Stimulated activated CD8-positive, alpha-beta memory T cell treated with anti-CD3 and anti-CD28 coated beads, Interleukin-15, amount 100 ng/mL, for 1 hour (primary cell): ENCODE measurements at places on chromosomes 16 and 17.

GRCh38 chr17:82022310-82022980 lies at the start of gene CENPX:
CENPX (minus strand) TSS chr17:82022878; CDS start chr17:82022861, 17 bp downstream.
- no peak for DNase-seq

- DNase-seq: no peak
Measured at GRCh38 chr17:82380860-82381702, 9.5 kb downstream of the UTS2R start.

- DNase-seq: no peak
Measured at GRCh38 chr17:40086150-40087044, 14.0 kb downstream of the NR1D1 start.

GRCh38 chr16:2270588-2271470 lies 2.9 kb upstream of the RNPS1 start:
- DNase-seq: no peak

- peak; percentile 30 for DNase-seq
Measured at GRCh38 chr17:75238684-75239191, 22.7 kb downstream of the GGA3 start.

- no peak for DNase-seq
Measured at GRCh38 chr16:62638964-62639870, 603.0 kb upstream of the CDH8 start.

DNA sequence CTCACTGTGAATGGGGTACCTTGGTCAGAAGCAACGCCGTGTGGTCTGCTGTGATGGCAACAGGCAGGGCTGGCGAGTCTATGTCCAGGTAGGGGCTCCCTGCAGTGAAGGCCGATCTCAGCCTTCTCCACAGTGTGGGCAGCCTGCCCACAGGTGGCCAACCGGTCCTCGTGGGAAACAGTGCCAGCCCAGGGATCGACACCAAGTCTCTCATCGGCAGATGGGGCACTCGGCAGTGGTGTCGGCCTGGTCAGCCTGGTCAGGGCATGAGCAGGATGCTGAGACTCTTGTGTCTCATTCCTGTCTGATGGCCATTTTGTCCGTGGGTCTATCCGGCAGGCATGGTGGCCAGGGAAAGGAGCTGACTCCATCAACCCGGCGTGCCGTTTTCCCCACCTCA lies 92.2 kb downstream of the TNFRSF13B start:
- DNase-seq: no peak

DNA sequence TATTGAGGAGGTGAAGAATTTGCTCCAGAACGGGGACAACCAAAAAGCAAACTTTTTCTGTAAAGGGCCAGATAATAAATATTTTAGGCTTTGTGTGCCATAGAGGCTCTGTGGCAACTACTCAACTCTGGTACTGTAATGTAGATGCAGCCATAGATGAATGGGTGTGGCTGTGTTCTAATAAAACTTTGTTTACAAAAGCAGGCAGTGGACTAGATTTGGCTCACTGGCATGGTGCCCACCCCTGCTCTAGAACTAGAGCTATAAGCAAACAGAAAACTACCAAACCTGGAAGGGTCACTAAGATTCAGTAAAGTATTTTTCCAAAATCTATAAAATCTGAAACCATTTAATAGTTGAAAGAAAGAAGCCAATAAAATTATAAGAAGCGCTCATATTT lies 24.6 kb upstream of the SMURF2 start:
- no peak for DNase-seq

DNA sequence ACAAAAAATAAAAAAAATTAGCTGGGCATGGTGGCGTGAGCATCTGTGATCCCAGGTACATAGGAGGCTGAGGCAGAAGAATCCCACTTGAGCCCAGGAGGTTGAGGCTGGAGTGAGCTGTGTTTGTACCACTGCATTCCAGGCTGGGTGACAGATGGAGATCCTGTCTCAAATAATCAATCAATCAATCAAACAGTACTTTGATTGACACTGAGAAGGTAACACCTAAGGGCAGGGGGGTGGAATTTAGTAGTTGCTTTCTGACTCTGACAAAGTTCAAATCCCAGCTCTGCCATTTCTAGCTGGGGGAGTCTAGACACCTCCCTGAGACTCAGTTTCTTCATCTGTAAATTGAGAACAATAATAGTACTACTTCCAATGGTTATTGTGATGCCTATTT lies 12.0 kb downstream of the SSH2 start:
- no peak for DNase-seq

DNA sequence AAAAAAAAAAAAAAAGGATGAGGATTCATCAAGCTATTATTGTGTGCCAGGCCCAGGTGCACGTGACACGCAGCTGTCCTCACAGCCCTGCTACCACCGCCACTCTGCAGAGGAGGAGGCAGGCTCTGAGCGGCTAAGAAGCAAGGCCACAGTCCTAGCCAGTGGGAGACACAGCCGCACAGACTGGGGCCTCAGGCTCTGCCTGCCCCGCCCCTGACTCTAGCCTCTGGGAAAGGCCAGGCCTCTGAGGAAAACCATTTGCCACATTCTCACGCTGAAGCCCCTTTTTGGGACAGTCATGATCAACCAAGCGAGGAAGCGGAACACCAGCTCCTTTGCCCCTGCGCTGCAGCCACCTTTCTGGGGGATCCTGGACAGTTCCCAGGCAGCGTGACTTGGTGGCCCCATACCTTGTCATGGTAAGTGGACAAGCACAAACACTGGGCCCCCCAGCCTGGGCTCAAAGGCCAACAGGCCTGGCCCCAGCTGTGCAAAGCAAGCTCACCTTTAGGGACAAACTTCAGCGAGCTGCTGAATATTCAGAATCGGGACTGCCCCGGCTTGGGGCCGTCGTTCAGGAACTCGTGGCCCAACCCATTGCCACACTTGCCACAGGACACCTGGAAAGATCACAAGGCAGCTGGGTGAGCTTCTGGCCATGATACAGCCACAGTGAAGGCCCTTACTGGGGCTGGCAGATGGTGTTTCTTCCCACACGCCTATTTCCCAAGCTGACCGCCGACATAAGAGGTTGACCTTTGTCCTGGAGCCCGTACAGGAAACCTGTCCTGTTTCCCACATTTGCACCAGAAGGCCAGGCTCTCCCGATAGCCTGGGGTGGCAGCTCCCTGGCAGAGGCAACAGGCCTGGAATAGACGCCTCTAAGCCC lies 2.5 kb downstream of the MSRB1 start:
- no peak for DNase-seq

DNA sequence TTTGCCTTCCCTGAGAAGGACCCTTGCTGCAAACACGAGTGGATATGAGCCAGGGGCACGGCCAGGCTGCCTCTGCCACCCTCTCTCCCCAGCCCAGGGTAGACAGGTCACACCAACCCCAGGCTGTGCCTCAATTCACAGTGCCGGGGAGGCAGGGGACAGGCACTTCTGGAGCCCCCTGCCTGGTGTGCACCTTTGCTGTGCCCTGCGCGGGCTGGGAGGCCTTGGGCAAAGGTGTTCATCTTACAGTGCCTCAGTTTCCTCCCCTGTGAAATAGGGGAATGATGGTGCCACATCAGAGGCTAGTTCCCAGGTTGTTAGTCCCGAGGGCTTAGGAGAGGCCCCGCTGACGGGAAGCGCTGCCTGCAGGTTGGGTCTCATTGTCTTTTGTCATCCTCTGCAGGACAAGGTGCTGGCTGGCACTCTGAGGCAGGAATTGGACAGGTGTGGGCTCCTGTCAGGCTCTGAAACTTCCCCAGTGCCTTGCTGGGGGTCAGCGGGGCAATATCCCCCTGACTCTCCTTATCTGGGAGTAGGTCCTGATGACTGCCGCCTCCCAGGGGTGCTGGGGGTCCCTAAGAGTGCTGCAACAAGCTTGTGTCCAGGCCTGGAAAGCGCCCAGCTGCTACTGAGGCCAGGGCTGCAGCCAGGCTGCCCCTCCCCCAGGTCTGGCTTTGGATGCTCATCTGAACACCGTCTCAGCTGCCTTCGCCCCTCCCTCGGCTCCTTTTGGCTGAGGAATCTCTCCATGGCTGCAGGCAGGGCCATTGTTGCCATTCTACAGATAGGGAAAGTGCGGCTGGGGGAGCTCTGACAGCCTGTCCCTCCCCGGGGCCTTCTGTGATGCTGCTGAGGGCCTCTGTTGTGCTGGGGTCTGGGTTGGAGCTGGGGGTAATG lies 3.1 kb downstream of the PRSS21 start:
- no peak for DNase-seq

GRCh38 chr17:42329025-42329976 lies 41.0 kb downstream of the STAT5A start:
- no peak for DNase-seq

GRCh38 chr17:18187821-18188761 lies 4.5 kb downstream of the ALKBH5 start:
- DNase-seq: no peak

- DNase-seq: no peak
Measured at GRCh38 chr17:35977509-35977908, 3.8 kb downstream of the CCL16 start.

GRCh38 chr16:15649727-15650018 lies 372 bp upstream of the NDE1 start:
- no peak for DNase-seq

GRCh38 chr17:67124450-67125148 lies 80.2 kb downstream of the CACNG1 start:
- no peak for DNase-seq

DNA sequence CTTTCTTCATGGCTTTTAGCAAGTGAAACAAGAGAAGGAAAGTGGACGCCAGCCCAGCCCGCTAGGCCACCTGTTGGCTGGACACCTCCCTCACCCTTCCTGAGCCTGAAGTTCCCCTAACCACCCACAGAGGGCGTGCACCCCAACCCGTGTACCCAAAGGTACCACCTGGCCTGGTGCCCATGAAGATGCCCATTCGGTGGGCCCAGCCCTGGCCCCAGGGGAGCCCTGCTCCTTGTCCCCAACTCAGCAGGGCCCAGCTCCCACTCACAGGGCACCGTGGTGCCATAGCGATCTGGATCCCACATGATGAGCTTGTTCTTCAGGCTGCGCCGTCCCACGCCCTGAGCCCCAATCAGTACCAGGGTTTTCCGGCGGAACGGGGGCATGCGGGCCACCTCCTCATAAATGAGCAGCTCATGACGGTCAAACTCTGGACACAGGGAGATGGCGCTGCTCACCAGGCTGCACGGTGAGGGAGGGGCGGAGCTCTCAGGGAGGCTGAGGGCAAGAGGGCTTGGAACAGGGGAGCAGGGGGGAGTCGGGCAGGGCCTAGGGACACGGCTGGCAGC lies 26.8 kb downstream of the MPP2 start:
- DNase-seq: peak; percentile 15

DNA sequence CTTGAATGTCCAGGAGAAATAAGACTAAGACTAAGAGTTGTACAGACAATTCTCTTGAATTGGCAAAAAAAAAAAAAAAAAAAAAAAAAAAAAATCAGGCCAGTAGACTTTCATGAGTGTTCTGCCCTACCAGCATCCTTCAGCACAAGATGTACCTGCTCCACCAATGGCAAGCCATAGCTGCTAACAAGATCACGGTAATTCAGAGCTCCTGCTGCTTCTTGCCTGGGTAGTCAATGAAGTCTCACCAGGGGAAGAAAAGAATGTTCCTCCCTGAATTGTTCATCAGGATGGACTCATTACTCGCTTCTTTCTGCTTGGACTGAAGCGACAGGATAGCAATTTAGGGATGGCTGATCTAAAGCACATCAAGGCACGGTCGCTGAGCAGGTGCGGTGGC lies 31.1 kb upstream of the APOH start:
- DNase-seq: no peak

GRCh38 chr16:79210607-79211006 lies 389.9 kb downstream of the MAF start:
- DNase-seq: no peak

GRCh38 chr16:28524681-28525171 lies 14.0 kb downstream of the NUPR1 start:
- no peak for DNase-seq

DNA sequence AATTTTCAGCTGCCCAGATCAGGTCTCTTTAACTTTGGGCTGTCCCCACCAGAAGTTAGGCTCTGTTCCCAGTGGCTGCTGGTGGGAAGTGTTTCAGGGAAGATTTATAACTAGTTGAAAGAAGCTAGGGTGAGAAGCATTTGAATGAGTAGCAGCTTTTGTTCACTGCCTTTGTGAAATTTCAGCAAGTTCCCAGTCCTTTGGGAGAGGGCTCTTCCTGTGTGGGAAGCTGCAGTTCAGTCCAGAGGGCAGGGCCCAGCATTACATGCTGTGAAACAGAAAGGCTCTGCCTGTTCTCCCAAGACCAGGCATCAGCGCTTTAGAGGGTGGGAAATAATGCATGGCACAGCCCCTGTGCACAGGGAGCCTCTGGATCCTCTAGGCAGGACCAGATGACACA lies 17.8 kb downstream of the PROCA1 start:
- no peak for DNase-seq

DNA sequence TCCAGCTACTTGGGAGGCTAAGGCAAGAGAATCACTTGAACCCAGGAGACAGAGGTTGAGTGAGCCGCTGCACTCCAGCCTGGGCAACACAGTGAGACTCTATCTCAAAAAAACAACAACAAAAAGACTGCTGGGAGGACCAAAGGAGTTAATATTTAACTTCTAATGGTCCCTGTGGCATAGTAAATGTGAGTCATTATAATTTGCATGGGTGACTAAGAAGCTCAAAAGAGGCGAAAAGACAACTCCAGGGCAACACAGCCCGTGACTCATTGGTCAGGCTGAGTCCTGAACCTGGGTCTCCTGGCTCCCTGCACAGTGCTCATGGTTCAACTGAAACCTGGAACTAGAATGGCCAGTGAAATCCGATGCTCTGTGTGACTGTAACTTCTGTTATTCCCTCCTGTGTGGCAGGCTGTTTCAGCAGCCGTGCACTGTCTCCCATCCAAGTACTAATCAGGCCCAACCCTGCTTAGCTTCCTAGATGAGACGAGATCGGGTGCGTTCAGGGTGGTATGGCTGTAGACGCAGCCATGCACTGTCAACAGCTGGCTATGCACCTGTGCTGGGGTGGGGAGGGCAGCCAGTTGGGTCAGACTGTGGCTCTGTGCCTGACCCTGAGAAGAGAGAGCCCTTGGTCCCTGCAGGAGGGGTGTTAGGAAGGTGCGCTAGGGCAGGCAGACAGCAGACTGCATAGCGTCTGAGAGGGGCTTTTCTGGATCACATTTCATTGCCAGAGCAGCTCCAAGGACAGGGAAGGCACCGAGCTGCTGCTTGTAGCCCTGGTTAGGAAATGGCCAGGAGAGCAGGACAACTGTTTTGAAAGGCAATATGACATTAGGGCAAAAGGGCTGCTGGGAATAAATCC lies 14.5 kb upstream of the GPRC5C start:
- DNase-seq: no peak

DNA sequence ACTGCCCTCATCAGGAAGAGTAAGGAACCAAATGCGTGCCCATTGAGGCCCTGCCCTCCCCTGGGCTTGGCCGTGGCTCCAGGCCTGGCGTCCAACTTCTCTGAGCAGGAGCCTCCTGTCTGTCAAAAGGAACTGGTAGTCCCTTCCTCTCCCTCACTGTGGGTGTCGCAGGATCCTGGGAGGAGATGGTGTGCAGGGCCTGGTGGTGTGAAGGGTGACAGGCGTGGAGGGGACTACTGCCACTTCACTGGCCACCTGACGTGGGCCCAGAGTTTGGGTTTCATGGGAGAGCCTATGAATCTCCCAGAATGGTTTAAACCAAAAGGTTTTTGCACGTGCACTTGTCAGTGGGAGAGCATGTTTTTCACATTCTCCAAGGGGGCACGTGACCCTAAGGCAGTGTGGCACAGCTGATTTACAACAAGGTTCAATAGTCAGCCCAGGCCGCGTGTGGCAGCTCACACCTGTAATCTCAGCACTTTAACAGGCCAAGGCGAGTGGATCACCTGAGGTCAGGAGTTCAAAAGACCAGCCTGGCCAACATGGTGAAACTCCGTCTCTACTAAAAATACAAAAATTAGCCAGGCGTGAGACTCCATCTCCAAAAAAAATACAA lies 12.5 kb downstream of the ARL2BP start:
- DNase-seq: no peak
